ENCODE measurements at places on chromosomes 6 and 20.

DNA sequence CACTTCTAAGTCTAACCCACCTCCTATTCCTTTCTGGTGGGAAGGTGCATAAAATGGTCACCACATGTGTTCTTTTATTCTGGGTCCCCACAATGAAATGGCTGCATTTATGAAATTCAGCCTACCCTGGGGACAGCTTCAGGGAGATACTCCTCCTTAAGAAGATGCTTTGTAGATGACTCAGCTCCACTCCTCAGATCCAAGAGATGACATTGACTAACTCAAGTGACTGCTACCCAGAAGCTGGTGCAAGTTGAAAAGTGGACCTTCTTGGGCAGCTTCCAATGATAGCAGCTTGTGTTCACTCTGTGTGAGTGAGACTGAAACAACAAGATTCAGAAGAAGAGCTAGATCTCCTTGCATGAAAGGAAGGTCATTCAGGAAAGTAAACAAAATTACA is 113.4 kb downstream of the SCP2D1 start:
- DNase-seq: no peak

- no peak for DNase-seq
Measured at GRCh38 chr6:31713465-31713864, 1.7 kb upstream of the LY6G6D start.

DNA sequence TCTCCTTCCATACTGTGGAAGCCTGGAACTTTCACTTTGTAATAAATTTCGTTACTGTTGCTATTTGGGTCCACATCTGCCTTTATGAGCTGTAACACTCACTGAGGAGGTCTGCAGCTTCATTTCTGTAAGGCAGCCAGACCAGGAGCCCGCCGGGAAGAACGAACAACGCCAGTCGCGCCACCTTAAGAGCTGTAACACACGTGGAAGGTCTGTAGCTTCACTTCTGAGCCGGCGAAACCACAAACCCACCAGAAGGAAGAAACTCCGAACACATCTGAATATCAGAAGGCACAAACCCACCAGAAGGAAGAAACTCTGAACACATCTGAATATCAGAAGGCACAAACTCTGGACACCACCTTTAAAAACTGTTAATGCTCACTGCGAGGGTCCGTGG is 589.9 kb upstream of the SLC35B3 start:
- no peak for DNase-seq

GRCh38 chr20:61753987-61754956 is 311.4 kb downstream of the TAF4 start:
- no peak for DNase-seq

- no peak for DNase-seq
Measured at GRCh38 chr6:305371-306206, 13.3 kb downstream of the DUSP22 start.

DNA sequence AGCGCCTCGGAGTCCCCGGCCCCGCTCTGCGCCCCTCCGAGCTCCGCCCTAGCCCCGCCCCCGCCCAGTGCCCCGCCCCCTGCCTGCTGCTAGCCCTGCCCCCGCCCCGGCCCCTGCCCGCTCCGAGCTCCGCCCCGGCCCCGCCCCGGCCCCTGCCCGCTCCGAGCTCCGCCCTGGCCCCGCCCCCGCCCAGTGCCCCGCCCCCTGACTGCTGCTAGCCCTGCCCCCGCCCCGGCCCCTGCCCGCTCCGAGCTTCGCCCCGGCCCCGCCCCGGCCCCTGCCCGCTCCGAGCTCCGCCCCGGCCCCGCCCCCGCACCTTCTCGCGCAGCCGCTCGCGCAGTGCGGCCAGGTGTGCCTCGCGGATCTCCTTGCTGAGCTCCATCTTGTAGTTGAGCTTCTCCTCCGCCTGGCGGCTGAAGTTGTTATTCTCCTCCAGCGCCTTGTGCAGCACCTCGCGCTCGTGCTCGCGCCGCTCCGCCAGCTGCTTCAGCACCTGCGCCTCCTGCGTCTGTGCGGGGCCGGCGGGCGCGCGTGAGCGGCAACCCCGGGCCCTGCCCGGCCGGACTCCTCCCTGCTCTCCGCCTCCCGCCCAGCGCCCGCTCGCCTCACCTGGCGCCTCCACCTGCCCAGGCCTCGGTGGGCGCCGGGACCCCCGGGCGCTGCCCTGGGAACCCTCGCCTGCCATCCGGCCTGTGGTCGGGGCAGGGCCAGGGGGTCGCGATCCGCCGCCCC is 11.3 kb downstream of the STMN3 start:
- DNase-seq: peak; percentile 91

DNA sequence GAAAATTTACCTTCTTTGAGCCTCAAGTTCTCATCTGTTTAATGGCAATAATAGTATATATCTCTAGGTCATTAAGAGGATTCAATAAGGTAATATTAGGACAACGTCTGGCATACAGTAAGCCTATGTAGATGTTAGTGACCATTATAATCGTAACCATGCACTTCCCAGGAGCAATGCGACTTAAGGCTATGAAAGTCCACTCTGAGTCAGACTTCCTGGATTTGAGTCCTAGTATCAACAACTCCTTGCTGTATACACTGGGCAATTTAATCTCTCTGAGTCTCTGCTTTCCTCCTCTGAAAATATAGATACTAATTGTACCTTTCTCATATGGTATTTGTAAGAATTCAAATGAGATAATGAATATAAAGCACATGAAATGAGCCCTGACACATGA is 168.1 kb upstream of the HDDC2 start:
- no peak for DNase-seq

DNA sequence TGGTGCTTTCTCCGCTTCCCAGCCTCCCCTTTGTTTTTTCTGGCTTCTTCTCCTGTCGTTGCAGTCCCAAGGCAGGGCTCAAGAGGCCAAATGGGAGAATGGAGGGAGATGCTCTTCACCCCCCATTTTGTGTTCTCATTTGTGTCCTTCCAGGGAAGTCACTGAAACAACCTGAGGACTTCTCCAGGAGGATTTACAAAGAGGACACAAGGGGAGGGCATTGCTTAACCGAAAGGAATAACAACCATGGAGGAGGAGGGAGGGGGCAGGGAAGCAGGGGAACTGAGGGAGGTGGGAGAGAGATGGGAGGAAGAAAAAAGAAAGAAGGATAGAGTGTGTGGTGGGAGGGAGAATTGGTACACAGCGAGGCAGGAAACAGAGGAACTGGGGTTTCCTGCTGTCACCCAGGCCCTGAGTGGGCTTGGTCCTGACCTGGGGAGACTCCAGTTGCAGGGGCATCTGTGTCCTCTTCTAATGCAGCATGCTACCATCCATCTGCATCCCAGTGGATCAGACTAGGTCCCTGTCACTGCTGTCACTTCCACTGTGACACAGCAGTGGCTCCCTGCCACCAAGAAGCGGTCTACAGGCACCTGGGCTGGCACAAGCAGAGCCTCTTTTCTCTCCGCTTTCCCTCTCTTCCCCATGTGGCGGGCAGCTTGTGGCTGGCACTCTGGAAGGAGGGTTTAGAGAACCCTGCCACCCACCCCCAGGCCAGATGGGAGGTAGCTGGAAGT is 17.1 kb upstream of the MLN start:
- DNase-seq: no peak

- DNase-seq: no peak
Measured at GRCh38 chr6:69416776-69417175, 380.0 kb downstream of the LMBRD1 start.

DNA sequence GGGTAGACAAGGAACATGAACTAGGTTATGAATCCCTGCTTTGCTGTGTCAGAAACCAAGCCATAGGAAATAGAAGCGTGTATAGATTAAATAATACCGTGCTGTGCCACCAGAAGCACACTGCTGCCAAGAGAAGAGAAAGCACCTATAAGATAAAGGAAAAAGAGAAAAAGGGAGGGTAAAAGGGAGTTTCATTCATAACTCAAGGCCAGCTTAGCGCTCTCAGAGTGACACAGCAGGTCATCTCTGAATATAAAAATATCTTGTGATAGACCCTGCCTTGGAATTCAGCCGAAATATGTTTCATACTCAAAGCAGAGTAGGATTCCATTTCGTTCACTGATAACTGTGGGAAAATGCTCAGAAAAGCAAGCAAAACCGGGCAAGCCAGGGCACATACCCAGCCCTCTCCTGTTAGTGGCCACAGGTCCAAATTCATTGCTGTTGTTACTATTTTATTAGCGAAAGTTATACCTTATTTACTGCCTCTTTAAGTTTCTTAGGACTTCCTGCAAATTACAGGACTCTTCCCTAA is 8.7 kb downstream of the JAG1 start:
- DNase-seq: no peak

GRCh38 chr6:21999012-21999528 is 297.8 kb downstream of the PRL start:
- DNase-seq: no peak

DNA sequence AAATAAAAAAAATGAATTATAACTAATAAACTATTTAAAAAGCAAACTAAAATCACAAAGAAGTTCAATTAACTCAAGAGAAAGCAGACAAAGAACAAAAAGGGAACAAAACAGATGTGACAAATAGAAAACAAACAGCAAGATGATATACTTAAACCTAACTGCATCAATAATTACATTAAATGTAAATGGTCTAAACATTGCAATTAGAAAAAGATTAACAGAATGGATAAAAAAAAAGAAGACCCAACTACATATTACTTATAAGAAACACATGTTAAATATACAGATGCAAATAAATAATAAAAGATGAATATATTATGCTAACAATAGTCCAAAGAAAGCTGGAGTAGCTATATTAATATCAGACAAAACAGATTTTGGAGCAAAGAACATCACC is 35.1 kb upstream of the RAB22A start:
- no peak for DNase-seq

DNA sequence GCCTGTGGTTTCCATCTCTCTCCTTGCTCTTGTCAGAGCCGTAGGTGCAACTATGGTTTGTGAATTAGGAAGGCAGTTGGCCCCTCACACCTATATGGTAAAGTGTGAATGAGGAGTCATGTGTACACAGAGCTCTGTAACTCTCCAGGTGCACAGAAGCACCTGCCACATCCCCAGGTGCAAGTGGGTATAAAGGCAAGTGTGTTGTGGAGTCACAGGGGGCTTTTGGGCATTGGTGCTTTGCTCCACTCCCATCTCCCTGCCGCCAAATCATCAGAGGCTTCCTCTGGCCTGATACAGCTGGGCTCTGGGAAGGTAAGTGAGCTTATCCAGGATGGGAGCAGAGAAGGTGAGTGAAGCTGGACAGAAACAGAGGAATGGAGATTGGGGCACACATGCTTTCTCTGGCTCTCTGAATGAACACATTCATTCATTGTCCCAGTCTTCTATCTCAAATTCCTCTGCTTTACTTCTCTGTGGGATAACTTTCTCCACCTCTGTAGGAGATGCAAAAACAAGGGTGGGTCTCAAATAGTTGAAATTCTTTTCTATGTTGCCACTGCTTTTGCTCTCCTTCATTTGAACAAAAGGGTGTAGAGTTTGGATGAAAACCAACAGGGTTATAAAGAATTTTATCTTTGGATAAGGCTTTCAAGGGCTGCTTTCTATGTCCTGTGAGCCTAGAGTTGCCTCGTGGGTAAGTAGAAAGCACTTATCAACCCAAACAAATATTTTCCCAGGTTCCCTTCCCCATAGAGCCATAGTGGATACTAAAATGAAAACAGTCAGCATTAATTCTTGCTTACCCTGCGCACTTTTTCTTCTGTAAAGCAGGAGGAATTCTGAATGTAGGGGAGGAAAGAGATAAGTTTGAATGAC is 45.0 kb upstream of the RIPOR2 start:
- DNase-seq: no peak

GRCh38 chr20:31505903-31506302 is 8.3 kb upstream of the HM13 start:
- no peak for DNase-seq

GRCh38 chr6:18263418-18264218 is 712 bp downstream of the DEK start:
- DNase-seq: peak; percentile 57

DNA sequence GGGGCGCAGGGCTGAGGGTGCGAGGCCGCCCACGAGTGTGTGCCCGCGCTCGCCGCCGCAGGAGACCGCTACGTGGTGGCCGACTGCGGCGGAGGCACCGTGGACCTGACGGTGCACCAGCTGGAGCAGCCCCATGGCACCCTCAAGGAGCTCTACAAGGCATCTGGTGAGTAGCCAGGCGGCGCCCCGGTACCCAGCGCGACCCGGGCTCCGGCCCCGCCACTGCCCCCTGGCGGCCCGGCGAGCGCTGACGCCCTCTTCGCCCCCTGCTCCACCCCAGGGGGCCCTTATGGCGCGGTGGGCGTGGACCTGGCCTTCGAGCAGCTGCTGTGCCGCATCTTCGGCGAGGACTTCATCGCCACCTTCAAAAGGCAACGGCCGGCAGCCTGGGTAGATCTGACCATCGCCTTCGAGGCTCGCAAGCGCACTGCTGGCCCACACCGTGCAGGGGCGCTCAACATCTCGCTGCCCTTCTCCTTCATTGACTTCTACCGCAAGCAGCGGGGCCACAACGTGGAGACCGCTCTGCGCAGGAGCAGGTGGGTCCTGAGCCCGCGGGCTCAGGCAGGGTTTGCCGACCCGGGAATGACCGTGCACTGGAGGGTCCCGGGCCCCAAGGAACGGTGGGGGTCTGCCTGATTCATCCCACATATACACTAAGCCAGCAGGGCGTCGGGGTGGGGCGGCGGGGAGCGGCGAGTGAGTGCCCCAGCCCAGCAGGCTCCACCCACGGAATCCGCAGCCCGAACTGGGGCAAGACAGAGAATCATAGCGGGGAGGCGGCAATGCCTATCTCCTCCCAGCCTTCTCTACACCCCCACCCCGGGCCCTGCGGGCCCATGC is 17.4 kb downstream of the HSPA12B start:
- no peak for DNase-seq

- no peak for DNase-seq
Measured at GRCh38 chr20:37345339-37346235, at the start of gene SRC. SRC (plus strand) TSS chr20:37346140; CDS start chr20:37384154, 38,014 bp downstream.

DNA sequence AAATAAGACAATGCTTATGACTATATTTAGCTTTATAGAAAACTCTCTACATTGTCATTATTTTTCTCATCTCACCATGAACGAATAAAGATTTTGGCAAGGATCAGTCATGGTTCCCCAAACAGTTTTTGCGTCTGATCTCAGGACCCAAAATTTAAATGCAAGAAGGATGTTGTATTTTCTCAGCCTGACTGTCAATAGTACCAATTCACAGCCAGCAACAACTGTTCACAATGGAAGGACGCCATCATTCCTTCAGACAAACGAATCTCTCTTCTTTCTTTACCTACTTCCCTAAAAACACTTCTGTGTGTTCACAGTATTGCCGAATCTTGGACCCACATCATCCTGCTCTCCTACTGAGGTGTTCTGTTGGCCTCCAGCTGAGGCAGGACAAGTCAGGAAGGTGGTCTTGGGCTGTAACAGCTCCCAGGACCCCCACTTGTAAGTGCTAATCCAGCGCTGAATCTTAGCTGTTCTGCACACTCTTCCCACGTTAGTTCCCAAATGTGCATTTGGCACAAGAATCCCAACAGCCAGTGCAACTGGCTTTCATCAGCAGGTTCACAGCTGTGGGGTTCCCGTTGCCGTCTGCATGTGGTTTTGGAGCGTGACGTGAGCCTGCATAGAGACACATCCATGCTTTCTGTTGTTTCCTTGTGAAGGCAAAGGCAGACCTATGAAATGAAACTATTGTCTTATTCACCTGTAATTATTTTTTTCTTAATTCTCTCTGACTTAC is 600.0 kb downstream of the QKI start:
- no peak for DNase-seq

- DNase-seq: no peak
Measured at GRCh38 chr6:163651915-163652668, 237.6 kb downstream of the QKI start.

Data from anterior cingulate cortex (tissue), 58 donors.